Tibial nerve (tissue), 4 donors: ENCODE measurements at places on chromosomes 7 and 10. TPM values are rescaled to one million over a fixed set of nuclear protein-coding genes. Genes with fewer than 3 reads are reported as not detected.

DNA sequence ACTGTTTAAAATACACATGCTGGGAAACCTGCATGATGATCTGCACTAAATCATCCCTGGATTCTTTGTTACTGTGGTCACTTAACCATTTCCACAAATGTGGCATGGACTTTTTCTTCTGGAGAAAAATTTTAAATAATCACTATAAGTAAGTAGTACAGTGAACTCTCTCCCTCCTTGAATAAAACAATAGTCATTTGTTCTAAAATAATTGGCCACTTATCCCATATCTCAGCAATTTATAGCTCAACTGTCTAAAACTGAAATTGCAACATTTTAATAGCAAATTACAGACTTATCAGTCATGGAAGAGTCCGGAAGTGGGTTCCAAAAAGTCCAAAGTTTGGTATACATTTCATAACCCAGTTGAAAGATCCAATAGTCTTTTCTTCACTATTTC lies 90.9 kb downstream of the MTERF1 start:
- no peaks in the 10 kb centered on the region for H3K36me3 ChIP-seq
- DNase-seq: no peak
- H3K27me3 ChIP-seq: no peaks in the 10 kb centered on the region
- H3K4me3 ChIP-seq: no peak overlapping the region
- no peaks in the 10 kb centered on the region for H3K4me1 ChIP-seq

- no peaks in the 10 kb centered on the region for H3K36me3 ChIP-seq
- H3K27ac ChIP-seq: no peak overlapping the region
- no peaks in the 10 kb centered on the region for H3K27me3 ChIP-seq
- no peak overlapping the region for H3K4me3 ChIP-seq
These were observed 64.6 kb downstream of the FAM185A start for GRCh38 chr7:102813191-102814024.

DNA sequence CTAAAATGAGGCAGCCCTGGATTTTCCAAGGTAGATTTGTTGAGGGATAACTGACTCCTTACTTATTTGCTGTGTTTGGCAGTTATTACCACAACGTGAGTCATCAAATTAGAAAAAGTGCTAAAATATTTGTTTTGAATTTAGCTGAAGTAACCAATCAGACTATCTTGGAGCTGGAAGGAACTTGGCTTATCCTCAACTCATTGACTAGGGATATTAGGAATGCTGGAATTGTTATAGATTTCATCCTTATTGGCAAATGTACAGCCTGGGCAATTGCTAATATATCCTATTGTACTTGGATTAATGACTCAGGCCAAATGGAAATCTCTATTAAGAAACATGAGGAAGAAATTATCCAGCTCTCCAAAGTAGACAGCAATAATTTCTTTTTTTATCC lies 1189.0 kb upstream of the LRRN3 start:
- H3K4me3 ChIP-seq: no peak overlapping the region
- no peak for DNase-seq
- no peaks in the 10 kb centered on the region for H3K27me3 ChIP-seq
- no peaks in the 10 kb centered on the region for H3K4me1 ChIP-seq

- no peak for DNase-seq
- no peak overlapping the region for H3K27ac ChIP-seq
- H3K27me3 ChIP-seq: no peaks in the 10 kb centered on the region
- no peaks in the 10 kb centered on the region for H3K4me1 ChIP-seq
These were observed 41.2 kb downstream of the COL13A1 start for GRCh38 chr10:69842882-69843281.

DNA sequence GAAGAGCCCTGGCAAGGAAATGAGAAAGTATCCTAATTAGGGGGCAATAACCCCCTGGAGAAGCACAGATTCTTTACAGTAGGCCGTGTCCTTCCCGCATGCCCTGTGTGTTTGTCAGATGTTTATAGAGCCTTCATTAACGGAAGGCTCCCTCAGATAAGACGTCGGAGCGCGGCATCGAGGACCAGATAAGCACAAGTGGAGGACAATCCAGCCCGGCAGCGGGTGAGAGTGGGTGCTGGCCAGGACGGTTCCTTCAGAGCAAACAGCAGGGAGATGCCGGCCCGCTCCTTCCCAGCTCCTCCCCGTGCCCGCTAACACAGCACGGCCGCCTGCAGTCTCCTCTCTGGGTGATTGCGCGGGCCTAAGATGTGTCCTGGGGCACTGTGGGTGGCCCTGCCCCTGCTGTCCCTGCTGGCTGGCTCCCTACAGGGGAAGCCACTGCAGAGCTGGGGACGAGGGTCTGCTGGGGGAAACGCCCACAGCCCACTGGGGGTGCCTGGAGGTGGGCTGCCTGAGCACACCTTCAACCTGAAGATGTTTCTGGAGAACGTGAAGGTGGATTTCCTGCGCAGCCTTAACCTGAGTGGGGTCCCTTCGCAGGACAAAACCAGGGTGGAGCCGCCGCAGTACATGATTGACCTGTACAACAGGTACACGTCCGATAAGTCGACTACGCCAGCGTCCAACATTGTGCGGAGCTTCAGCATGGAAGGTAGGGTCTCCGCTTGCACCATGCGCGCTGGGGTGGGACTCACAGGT lies at the start of gene GDF2:
Gene GDF2 (plus strand): TSS at position 155 of the 762 bp plus-strand sequence. CDS start 215 bp downstream, at position 370.
- no peaks in the 10 kb centered on the region for H3K36me3 ChIP-seq
- H3K27ac ChIP-seq: no peak within 1 kb of the TSS
- H3K27me3 ChIP-seq: no peaks in the 10 kb centered on the region

- H3K4me3 ChIP-seq: no peak overlapping the region
- H3K27me3 ChIP-seq: no peaks in the 10 kb centered on the region
- no peak overlapping the region for H3K27ac ChIP-seq
- DNase-seq: no peak
- H3K4me1 ChIP-seq: no peaks in the 10 kb centered on the region
These were observed 88.9 kb downstream of the NRCAM start for GRCh38 chr7:108367314-108367713.

DNA sequence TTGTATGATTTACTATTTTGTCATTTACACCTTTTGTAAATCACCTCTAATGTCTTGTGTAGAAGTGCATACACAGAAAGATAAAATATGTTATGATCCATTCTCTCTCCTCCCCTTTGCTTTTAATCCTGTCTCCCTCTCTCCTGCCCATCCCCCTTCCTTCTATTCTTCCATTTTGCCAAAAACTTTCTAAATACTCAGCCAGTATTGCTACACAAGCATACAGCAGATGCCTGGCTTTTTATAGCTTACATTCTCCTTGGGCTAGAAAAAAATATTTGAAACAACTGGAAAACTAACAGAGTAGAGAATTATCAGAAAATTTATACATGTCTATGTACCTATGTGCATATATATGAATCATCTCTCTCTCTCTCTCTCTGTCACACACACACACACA lies 308.7 kb upstream of the BMPER start:
- H3K4me1 ChIP-seq: peaks cover 23% of the 10 kb centered on the region
- H3K36me3 ChIP-seq: no peaks in the 10 kb centered on the region
- H3K4me3 ChIP-seq: no peak overlapping the region
- H3K27me3 ChIP-seq: no peaks in the 10 kb centered on the region

- H3K36me3 ChIP-seq: peaks cover 3% of the 10 kb centered on the region
- peak overlapping the region; percentile 97 for H3K27ac ChIP-seq
- H3K4me3 ChIP-seq: peak overlapping the region; percentile 85
- no peak for DNase-seq
These were observed 6.0 kb downstream of the LDB1 start for GRCh38 chr10:102113956-102114857.

C10orf90 gene
- not detected for total RNA-seq

DNA sequence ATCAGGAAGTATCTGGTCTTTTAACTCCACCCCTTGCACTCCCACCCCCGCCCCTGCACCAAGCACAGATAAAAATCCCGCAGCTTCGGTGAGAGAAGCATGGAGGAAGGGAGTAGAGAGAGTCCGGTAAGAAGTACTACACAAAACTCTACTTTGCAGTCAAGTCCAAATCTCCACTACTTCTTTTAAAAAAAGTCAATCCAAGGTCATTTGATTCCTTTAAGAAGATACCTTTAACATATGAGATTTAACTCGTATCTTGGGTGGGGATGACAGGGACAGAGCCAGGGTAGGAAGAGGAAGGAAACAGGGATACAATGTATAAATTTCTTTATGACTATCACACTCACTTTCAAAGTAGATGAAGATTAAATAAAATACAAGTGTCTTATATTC lies 132.1 kb downstream of the NRBF2 start:
- H3K27ac ChIP-seq: peak overlapping the region; percentile 95
- peaks cover 61% of the 10 kb centered on the region for H3K4me1 ChIP-seq
- H3K27me3 ChIP-seq: no peaks in the 10 kb centered on the region

DNA sequence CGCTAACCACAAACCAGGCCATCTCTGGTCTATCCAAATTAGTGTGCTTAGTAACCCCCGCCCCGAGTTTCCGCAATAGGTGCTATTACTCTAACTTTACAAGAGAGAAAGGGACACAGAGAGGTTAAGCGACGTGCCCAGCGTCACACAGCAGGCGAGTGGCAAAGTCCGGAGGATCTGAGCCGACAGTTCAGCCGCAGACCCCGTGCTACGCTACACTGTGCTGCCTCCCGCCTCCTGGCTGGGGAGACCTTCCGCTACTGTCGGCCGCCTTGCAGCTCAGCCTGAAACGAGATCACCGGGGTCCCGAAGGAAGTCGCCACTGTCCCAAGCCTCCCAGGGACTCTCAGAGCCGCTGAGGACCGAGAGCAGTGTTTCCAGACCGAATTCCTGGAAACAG lies 799 bp downstream of the INTS1 start:
- no peaks in the 10 kb centered on the region for H3K27me3 ChIP-seq
- H3K27ac ChIP-seq: peak overlapping the region; percentile 75
- no peaks in the 10 kb centered on the region for H3K36me3 ChIP-seq

OLAH gene
- 5.7 TPM for total RNA-seq

GRCh38 chr7:220151-220841 lies 27.9 kb downstream of the FAM20C start:
- H3K4me1 ChIP-seq: peaks cover 26% of the 10 kb centered on the region
- peak overlapping the region; percentile 83 for H3K27ac ChIP-seq
- DNase-seq: no peak

DNA sequence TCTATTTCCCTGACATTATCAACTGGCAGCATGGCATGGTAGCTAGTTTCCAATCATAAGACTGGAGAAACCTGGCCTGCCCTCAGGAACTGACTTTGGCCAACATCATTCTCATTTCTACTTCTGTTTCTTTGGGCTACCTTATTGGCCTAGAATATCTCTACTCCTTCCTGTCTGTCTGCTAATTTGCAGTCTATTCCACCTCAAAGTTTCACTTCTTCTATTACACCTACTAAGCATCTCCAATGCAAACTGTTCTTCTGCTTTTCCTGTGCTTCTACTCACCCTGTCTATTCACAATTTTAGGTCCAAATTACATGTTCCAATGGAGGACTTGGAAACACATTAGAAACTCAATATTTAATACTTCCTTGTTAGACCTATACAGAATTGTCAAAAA lies 65.6 kb downstream of the ZNF503 start:
- no peak overlapping the region for H3K27ac ChIP-seq
- no peak overlapping the region for H3K4me3 ChIP-seq

- H3K36me3 ChIP-seq: no peaks in the 10 kb centered on the region
- no peak overlapping the region for H3K27ac ChIP-seq
- H3K4me1 ChIP-seq: no peaks in the 10 kb centered on the region
- DNase-seq: no peak
- no peak overlapping the region for H3K4me3 ChIP-seq
- no peaks in the 10 kb centered on the region for H3K27me3 ChIP-seq
These were observed 119.1 kb downstream of the CNOT4 start for GRCh38 chr7:135390829-135391228.

DNA sequence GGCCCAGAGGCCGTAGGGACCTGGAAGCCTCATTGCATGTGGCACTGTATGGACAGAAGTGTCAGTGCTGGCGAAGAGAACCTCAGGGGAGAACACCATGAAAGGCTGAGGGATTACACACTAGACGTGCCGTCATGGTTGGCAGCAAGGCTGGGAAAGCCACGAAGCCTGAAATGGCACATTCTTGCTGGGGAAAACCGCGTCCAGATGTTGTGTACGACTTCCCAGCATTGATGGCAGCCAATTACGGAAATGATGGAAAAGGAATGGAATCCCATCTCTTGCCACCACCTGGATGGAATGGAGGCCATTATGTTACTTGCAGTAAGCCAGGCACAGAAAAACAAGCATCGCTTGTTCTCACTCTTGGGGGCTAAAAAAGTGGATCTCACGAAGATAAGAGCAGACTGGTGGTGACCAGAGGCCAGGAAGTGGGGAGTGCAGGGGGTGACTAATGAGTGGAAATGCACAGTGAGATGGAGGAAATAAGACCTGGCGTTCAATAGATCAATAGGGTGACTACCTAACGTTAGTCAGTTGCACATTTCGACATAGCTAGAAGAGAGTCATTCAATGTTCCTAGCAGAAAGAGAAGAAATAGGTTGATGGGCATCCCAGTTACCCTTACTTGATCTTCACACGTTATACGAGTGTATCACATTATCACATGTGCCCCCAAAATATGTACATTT lies 14.6 kb upstream of the PWWP2B start:
- H3K36me3 ChIP-seq: peaks cover 19% of the 10 kb centered on the region
- no peaks in the 10 kb centered on the region for H3K4me1 ChIP-seq
- no peak for DNase-seq
- no peaks in the 10 kb centered on the region for H3K27me3 ChIP-seq
- H3K27ac ChIP-seq: no peak overlapping the region

SNCG gene
- 138 TPM for total RNA-seq

DNA sequence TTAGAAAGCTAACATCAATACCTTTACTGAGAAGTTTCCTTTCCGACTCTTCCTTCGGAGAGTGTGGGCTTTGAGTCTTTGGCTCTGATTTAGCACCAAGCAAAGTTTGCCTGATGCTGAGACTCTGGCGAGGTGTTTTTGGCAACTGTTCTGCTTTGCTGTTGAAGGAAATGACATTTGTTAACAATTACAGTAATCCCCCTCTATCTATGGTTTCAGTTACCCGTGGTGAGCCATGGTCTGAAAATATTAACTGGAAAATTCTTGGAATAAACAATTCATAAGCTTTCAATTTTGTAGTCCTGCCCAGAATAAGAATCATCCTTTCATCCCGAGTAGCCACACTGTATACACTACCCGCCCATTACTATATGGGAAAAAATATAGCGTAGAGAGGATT lies 126.3 kb downstream of the ARHGAP21 start:
- no peak for DNase-seq
- no peaks in the 10 kb centered on the region for H3K27me3 ChIP-seq
- H3K4me3 ChIP-seq: no peak overlapping the region
- no peaks in the 10 kb centered on the region for H3K4me1 ChIP-seq
- no peak overlapping the region for H3K27ac ChIP-seq

ZNF485 gene
- 9.6 TPM for total RNA-seq

- H3K27ac ChIP-seq: no peak overlapping the region
- no peak for DNase-seq
- no peaks in the 10 kb centered on the region for H3K36me3 ChIP-seq
- H3K27me3 ChIP-seq: no peaks in the 10 kb centered on the region
- no peak overlapping the region for H3K4me3 ChIP-seq
These were observed 162.8 kb upstream of the BMPER start for GRCh38 chr7:33742521-33742920.

GRCh38 chr10:86599729-86600128 lies 54.6 kb upstream of the OPN4 start:
- H3K4me3 ChIP-seq: no peak overlapping the region
- H3K36me3 ChIP-seq: no peaks in the 10 kb centered on the region
- DNase-seq: no peak
- no peaks in the 10 kb centered on the region for H3K4me1 ChIP-seq
- no peak overlapping the region for H3K27ac ChIP-seq

TRIL gene
- 1.2 TPM for total RNA-seq

CDHR3 gene
- 12.9 TPM for total RNA-seq

GRCh38 chr7:2953099-2953498 lies 90.6 kb downstream of the CARD11 start:
- H3K27me3 ChIP-seq: no peaks in the 10 kb centered on the region
- no peak overlapping the region for H3K27ac ChIP-seq
- H3K4me1 ChIP-seq: no peaks in the 10 kb centered on the region
- H3K4me3 ChIP-seq: no peak overlapping the region
- H3K36me3 ChIP-seq: no peaks in the 10 kb centered on the region
